ENCODE measurements at places on chromosomes 4 and X.

DNA sequence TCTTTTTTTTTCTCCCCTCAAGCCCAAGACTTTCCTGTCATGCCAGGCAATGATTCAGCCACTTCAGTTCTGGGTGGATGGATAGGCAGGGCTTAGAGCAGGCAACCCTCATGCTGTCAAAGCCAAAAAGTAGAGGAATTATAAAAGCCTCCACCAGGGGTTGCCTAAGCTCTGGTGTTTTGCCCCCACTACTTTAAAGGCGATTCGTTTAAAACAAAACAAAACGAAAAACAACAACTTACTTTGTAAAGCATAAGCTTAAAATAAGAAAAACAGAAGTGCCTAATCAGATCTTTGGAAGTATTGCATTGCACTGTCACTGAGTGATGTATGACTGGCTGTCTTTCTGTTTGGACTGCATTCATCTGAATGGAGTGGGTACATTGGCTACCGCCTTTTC, 5.3 kb upstream of the IDS start:
- DNase-seq = no peak

DNA sequence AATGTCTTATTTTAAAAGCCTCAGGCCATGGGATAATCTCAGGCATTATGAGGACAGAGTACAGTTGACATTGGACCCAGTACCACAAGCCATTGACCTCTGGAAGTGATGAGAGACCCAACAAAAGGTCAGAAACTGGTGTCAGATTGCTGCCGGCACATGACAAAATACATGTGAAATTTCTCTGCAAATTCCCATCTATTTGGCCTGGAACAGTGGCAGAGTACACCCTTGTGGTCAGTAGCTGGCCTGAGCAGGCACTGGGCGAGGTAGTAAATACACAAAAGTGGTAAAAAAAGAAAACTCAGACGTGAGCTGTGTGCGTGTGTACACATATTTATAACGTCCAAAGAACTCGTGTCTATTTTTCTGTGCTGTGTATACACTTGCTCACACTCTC, 155.5 kb downstream of the DHX15 start:
- DNase-seq = no peak

GRCh38 chr4:119008761-119009160, 120.1 kb downstream of the SYNPO2 start:
- no peak for DNase-seq

DNA sequence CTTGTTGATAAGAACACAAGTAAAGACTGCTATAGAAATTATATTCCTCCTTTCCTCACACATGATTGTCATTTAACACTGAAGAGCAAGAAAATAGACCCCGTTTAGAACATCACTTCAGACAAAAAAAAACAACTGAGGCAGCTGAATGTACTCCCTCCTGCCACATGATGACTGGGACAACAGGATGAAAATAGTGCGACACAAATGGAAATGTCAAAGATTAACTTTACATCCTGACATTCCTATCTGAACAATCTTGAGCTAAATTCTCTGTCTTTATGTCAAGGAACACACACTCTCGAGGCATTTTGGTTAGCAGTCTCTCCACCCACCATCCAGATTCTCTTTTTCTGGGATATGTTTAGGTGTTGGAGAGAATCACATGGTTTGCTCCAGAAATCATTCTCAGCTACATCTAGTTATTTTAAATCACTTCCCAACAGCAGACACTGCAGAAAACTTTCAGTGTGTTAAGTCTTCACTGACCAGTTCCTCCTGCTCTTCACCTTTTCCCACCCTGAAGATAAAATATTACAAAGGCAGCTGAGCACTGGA, 16.3 kb upstream of the KCNIP4 start:
- no peak for DNase-seq

GRCh38 chrX:81259714-81260395, 58.0 kb downstream of the SH3BGRL start:
- DNase-seq = no peak

GRCh38 chr4:109718759-109719158, 11.1 kb downstream of the PLA2G12A start:
- DNase-seq = no peak
